ENCODE measurements at places on chromosomes 5 and 9.
A peak's percentile ranks its signal among the peaks of the same experiment; 100 is the strongest.

DNA sequence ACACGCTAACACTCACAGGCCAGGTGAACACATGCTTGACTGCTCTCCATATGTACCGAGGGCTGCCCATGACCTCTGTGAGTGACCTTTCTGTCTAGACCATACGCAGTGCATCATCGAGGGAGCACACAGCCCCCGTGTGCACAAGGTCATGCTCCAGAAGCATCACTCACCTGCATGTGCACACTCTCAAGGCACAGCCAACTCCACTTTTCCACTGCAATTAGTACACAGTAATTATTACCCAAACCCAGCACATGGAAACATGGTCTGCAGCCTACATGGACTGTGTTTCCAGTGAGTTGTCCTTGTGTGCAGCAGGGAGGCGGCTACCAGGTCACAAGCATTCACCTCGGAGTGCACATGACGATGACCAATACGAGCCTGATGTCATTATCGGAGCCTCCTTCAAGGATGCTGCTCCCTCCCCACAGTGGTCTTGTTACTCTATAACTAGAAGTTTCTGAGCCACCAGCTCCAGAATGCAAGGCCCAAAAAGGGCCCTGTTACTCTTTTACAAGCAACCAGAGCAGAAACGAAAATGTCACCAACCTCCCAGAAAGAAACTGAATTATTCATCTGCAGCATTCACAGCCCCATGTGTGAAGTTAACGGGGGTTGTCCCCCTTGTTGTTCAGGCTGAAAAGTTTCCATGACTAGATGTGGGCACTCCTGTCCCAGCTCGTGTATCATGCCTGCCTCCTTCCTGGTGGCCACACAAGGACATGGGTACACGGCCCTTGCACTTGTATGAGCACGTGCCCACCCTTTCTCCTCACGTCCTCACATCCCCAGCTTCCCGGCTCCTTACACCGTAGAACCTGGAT is 31.2 kb downstream of the SEMA4D start:
- no peak for DNase-seq

- no peak for DNase-seq
These were observed 11.8 kb downstream of the BTNL8 start for GRCh38 chr5:180910735-180911134.

GRCh38 chr5:171149333-171149732 is 159.7 kb upstream of the TLX3 start:
- DNase-seq = no peak

DNA sequence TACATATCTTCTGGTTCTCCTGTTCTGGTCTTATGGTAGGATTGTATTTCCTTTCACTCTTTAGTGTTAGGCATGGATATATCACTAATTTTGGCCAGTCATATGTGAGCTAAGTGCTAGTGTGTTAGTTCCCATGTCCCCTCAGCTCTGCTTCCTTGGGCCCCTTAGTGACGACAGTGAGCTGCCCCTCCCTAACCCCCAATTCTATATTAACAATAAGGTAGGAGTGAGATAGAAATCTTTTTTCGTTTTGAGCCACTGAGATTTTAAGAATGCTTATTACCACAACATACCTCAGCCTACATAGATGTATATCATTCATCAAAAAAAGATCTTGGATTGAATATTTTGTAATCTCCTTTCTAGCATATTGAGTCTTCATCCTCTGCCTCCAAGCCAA is 100.5 kb downstream of the PARP8 start:
- DNase-seq = no peak

GRCh38 chr5:117379521-117379920 is 804.9 kb upstream of the SEMA6A start:
- no peak for DNase-seq

- peak; percentile 15 for DNase-seq
These were observed 122.4 kb downstream of the OLFM1 start for GRCh38 chr9:135209852-135210251.

- no peak for DNase-seq
These were observed 352.1 kb downstream of the GADD45G start for GRCh38 chr9:89956907-89957306.

- DNase-seq = peak; percentile 72
These were observed 223.6 kb upstream of the KIF2A start for GRCh38 chr5:62082370-62082801.

GRCh38 chr9:93207326-93207814 is 23.4 kb downstream of the WNK2 start:
- peak; percentile 36 for DNase-seq

GRCh38 chr5:72691751-72692150 is 124.7 kb upstream of the TNPO1 start:
- DNase-seq = no peak

DNA sequence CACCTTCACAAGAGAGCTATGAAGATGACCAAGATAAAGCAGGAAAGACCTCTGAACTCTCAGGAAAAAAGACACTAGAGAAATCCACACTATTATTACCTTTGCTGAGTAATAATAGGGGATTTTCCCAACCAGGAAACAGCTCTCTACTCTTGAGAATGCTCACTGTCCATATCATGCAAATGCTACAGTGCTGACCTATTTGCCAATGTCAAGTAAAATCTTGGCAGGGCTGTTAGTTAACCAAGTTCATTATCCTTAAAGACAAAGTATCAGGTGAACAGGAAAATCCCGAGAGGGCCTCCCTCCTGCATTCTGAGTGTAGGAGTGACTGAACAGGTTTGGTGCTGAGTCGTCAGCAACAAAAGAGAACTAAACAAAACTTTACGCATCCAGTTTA is 306.6 kb downstream of the ACTL7B start:
- peak; percentile 27 for DNase-seq

DNA sequence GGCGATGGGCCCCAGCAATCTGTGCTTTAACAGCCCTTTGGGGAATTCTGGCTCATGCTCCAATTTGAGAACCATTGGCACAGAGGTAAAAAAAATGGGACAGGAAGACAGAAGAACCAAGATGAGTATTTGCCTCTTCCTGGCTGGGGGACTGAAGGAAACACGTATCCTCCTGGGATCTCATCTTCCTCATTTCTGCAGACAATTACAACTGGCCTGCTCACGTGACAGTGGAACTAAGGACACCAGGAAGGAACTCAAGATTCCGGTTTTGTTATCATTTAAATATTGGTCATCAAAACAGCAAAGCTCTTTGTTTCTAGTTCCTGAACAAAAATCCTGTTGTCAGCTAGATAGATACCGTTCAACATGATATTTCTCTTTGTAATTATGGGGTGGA is 216.0 kb upstream of the DAP start:
- no peak for DNase-seq

- no peak for DNase-seq
These were observed 62.5 kb downstream of the LMX1B start for GRCh38 chr9:126676102-126676684.

DNA sequence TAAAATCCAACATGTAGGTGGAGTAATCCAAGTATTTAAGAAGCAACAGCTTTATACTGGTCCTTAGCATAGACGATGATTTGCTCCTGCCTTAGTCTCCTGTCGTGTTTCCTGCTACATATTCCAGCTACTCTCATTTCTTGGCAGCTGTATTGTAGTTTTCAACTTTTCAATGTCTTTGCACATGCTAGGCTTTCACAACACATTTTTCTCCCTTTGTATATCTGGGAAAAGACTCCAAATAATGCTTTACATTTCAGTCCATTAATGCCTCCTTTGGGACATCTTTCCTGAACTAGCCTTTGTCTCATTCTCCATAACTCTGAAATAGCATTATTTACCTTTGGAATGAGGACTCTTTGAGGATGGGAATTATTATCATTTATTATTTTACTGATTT is 508.0 kb downstream of the PTPRD start:
- DNase-seq = no peak

DNA sequence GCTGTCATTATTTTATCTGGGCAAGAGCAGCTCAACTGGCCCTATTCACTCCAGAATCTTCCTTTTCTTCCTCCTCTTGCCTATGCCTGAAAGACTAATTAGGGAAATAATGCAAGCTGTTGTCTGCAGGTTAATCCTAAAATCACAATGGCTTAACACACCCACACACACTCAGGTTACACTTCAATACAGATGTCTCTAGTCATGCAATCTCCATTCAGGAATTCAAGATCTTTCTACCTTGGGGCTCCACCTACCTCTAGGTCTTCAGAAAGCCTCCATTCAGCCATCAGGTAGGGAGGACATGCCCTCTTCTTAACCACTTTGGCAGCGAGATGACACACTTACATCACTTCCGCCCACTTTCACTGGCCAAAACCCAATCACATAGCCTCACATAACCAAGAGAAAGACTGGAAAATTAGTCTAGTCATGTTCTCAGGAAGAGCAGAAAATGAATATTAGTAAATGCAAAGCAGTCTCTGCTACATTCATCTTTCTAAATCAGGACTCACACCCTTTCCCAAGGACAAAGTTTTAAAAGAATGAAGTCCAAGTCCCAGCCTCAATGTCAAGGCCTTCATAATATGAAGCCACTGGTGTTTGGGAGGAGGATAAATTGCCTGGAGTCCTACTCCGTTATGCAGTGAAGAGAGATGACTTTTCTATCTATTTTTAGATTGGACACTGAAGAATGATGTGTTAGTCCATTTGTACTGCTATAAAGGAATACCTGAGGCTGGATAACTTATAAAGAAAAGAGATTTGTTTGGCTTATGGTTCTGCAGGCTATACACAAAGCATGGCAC is 428.1 kb downstream of the EFNA5 start:
- no peak for DNase-seq

DNA sequence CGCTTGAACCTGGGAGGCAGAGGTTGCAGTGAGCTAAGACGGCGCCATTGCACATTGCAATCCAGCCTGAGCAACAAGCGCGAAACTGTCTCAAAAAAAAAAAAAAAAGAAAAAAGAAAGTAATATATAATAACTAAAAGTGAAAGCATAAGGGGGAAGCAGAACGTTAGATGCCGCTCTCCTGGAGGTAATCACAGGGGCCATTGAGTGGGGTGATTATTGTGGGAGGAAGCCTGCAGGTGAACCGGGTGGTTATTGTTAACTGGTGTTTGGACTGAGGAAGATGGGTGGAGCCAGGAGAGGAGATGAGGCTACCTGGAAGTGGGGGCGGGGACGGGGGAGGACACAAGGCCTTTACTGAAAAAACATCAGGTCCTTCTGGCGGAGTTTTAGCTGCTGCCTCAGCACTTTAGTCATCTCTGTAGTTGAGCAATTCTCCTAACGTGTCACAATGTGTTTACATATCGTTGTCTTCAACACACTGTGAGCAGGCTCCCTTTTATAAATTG is 5.3 kb upstream of the TJP2 start:
- DNase-seq = peak; percentile 87

GRCh38 chr9:755454-756381 is 85.8 kb upstream of the DMRT1 start:
- DNase-seq = peak; percentile 94

- DNase-seq = no peak
These were observed 11.8 kb downstream of the NREP start for GRCh38 chr5:111745075-111745739.

- DNase-seq = no peak
These were observed 216.6 kb downstream of the TSSK1B start for GRCh38 chr5:113218200-113218599.

GRCh38 chr9:128943832-128944620 is 3.4 kb downstream of the DOLK start:
- no peak for DNase-seq

DNA sequence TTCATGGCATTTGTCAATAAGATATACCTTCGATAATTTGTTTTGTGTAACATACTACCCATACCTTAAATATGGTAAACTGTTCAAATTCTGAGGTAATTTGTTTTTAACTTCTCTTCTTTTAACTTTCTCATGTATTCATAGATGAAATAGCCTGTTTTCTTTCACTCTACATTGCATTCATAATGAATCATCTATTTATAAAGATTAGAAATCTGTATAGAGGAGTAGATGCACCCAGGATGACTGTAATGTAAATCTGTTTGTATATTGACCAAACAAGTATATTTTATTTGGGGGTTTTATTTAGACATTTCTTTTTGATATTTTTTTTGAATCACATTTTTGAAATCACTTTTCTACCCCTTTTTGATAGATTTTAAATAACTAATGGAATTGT is 144.6 kb downstream of the CD180 start:
- DNase-seq = peak; percentile 39

GRCh38 chr9:88184976-88185375 is 46.7 kb upstream of the SPATA31C2 start:
- DNase-seq = peak; percentile 1

- DNase-seq = no peak
These were observed 6.1 kb upstream of the UBLCP1 start for GRCh38 chr5:159257007-159257406.

DNA sequence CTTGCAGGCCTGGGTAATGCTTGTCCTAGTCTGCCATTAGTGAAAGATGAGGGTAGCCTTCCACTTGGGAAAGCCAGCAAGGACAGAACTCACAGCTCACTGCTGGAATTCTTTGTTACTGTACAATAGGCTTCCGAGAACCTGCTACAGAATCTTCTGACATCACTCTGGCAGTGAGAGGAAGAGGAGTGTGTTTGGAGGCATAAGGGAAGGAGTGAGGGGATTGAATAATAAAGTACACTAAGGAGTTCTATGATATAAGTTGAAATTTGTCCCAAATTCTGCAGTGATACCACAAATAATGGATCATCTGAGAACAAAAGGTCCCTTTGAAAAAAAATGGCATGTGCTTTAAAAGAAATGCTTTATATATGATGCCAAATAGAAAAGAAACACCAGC is at the start of gene SPATA9:
Gene SPATA9, minus strand, starts transcription at position 101 of the 400 bp plus-strand sequence. CDS start 137 bp downstream, outside the sequence.
- no peak for DNase-seq

- DNase-seq = no peak
These were observed 1.6 kb upstream of the SEC16A start for GRCh38 chr9:136484153-136485048.

DNA sequence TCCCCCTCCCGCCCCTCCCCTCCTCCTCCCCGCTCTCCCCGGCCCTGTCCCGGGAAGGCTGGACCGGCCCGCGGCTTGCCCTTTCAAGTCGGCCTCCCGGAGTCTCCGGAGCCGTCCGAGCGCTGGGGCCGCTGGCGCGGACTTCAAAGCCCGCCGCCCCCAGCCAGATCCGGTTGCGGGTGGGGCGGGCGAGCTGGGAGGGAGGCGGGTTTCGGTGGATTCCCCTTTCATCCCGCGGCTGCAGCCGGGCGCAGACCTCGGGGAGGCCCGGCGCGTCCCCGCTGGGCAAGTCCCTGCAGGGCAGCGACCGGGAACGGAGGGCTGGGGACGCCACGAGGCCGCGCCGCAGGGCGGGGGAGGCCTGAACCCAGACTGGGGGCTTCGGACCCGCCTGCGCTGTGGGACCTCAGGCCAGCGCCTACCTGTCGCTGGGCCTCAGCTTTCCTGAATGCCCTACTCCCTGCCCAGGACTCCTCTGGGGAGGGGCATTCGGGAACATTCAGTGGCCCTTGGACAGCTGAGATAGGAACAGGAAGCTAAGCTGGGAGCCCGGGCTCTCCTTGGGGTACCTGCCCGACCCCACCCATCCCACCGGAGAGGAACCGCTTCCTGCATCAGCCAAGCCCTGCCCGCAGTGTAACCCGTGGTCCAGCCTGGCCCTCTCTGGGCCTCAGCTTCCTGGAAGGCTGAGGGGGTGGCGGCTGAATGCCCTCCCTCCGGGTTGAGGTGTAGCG is 23.4 kb downstream of the C9orf50 start:
- DNase-seq = peak; percentile 88

DNA sequence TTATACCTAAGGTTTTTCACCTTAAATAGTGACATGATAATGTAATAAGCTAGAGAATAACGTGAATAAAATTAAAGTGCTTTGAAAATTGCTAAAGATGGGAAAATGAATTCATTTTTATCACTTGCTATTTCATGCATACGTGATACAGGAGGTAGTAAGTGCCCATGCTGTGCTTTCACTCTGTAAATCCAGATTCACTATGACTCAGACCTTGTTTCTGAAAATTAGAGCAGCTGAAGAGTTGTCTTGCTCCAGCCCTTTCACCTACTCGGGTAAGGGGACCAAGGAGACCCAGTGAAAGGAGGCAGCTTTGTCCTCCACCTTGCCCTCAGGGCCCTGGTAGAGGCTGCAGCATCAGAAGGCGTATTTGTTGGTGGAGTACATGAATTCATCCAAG is 87.9 kb downstream of the ANKH start:
- no peak for DNase-seq

Measured in iris pigment epithelial cell (primary cell).